ENCODE measurements at places on chromosomes 7 and 10.

DNA sequence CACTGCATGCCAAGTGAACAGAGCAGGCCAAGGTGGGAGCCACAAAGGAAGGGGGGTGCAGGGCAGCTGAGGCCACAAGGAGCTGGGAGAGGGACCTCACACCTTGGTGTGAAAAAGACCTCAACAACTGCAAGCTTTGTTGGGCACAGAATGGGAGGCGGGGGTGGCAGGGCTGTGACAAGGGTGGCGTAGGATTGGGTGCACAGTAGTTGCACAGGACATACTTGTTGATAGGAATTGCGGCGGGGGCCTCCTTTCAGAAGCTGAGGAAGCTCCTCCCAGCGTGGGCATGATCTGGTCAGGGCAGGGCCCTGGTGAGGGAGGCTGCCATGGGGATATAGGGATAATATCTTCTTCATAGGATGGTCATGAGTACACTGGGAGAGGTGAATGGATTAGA is 25.8 kb downstream of the POLL start:
- no peak for DNase-seq

- DNase-seq = no peak
These were observed 120.4 kb downstream of the EBF3 start for GRCh38 chr10:129843702-129844101.

DNA sequence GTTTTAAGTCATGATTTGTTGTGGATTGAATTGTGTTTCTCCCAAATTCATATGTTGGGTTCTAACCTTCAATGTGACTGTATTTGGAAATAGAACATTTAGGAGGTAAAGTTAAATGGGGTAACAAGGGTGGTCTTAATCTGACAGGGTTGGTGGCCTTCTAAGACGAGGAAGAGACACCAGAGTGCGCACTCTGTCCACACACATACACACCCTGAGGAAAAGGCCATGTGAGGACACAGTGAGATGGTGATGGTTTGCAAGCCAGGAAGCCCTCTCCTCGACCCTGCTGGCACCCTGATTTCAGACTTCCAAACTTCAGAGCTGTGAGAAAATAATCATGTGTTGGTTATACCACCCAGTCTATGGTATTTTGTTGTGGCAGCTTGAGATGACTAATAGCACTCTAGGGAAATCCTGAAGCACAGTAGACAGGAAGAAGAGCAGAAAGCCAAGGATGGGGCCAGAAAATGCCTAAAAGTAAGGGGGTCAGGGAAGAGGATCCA is 28.0 kb upstream of the SEM1 start:
- DNase-seq = no peak

- DNase-seq = no peak
These were observed 97.9 kb upstream of the FZD8 start for GRCh38 chr10:35739998-35740397.

DNA sequence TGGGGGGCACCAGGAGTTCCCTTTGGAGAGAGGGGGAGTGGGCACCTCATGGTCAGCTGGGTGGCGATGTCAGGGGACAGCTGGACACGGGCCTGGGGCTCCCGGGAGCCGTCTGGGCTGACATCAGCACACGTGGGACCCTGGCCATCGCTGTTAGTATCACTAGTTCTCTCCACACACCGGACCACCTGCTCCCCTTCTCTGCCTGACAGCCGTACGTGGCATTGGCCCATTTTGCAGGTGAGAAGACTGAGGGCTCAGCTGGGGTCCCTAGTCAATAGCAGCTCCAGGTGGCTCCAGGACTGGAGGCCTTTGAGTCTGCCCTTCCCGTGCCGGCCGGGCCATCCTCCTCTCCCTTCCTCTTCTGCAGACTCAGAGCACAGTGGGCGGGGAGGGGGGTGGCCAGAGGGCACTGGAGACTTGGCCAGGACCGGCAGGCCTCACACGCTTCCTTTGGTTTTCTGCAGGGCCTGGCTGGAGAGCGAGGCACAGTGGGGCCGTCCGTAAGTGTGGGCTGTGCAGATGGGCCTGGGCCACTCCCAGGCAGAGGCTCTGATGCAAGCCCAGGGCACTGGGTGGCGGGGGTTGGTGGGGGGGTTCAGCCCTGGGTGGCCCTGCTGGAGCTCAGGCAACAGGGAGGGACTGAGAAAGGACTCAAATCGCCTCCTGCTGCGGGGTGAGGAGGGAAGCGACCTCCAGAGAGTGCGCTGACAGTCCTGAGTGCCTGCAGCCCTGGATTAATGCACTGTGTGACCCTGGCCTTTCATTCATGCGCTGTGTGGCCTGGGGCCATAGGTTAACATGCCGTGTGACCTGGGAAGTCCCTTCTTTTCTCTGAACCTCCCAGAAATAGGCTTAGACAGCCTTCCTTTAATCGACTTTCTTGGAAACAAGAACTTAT is 78.2 kb downstream of the MYL10 start:
- no peak for DNase-seq

- DNase-seq = no peak
These were observed 73.2 kb upstream of the EN2 start for GRCh38 chr7:155384751-155385150.

DNA sequence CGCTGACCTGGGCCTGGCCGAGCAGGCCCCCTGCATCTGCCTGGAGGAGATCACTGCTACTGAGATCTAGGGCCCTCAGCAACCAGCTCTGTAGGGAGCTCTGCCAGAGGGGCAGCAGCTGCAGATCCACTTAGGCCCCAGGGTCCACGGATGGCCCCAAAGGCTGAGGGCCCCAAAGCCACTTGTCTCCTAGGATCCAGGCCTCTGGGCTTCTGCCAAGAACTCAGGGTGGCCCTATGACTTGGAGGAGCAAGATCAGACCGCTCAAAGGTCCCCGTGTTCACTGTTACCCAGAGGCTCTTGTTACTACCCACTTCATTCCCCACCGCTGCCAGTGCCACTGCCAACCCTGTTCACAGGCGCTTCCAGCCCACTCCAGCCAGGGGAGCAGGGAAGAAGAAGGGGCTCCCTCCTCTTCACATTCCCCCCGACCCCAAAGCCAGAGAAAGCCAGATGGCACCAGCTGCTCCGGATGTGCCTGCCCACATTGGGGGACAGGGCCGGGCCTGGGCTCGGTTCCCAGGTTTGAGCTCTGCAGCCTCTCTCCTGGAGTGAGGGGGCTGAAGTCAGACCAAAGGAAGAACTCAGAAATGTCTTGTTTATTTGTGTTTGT is 7.6 kb downstream of the LZTS2 start:
- DNase-seq = no peak

DNA sequence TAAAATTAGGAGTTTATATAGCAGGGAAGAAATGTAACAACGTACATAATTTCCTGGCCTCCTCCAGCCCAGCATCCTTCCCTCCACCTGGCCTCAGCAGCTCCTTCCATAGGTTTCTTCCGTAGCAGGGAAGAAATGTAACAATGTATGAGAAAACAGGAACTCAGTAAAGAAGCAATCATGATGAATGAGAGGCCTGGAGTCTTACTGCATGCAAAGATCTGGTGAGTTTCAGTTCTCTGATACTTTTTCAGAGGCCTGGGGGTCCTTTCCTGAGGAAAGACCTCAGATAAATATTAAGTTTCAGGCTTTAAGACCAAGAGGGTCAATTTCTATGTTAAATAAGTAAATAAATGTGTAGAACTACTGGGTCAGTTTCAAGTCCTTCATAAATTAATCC is 155.7 kb upstream of the C7orf33 start:
- DNase-seq = no peak

- no peak for DNase-seq
These were observed 45.2 kb downstream of the KIAA1217 start for GRCh38 chr10:24254180-24254579.

- DNase-seq = no peak
These were observed 60.2 kb upstream of the NRBF2 start for GRCh38 chr10:63072951-63073350.

- DNase-seq = no peak
These were observed 289.6 kb downstream of the PPP1R3A start for GRCh38 chr7:113628948-113629847.

GRCh38 chr7:2553831-2554581 is 1.3 kb downstream of the BRAT1 start:
- DNase-seq = no peak

DNA sequence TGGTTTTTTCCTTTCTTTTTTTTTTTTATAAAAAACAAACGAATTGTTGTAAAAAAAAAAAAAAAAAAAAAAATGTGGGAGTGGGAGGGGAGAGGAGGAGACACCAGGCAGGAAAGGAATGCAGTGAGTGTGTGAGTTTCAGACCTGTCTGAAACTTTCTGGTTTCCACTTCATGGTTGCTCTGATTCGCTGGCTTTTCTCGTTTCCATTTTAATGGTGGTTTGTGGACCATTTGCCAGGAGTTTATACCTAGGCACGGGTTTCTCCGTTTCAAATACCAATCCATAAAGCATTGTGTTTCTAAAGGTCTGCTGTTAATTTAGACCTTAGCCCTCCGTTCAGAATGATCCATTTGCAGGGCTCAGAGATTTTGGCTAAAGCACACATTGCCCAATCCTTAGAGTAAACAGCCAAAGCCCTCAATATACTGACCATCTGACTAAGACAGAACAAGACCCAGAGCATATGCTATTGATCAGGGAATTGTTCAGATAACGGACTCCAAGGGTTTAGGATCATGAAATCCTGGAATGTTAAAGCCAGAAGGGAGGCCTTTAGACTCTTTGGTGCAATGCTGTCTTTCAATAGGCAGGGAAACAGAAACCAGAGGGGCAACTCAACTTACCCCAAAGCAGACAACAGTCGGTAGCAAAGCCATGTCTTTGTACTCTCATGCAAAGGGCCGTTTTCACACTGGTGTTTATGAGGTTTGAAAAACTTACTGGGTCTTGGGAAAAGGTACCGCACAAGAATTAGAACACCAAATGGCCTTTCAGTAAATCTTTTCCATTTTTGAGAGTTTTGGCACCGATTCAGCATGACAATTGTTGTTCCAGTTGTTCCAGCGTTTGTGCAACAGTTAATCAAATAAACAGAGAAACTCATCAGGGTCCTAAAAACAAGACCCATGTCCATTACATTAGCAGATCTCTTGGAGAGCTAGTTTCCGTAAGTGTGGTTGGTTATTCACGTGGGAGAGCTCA is 94.3 kb upstream of the AGBL3 start:
- DNase-seq = no peak

DNA sequence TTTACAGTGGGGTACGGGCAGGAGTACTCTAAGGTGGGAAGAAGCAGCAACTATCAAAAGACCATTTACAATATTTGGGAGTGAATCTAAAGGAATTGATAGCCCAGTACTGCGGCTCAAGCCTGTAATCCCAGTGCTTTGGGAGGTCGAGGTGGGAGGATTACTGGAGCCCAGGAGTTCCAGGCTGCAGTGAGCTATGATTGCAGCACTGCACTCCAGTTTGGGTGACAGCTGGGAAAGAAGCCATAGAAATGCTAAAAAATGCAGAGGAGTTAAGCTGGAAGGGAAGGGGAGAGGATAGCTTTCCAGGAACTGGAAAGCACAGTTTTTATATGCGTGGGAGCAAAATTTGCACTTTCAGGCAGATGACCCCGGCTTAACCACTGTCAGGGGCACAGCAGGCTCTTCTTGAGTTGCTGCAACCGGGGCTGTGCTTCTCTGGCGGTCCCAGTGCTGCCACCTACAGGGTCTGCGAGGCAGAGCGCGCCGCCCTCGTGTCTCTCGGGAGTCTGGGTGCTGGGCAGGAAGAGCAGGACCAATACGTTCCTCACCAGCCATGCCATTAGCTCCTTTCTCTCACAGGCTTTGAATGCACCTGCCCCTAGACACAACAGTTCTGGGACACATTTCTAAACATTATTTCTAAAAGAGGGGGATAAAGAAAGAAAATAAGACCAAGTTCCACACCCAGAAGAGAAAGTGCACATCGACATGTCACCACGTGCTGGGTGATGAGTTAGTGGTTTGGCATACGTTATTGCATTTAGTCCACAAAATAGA is 10.1 kb upstream of the BMPER start:
- peak; percentile 83 for DNase-seq

DNA sequence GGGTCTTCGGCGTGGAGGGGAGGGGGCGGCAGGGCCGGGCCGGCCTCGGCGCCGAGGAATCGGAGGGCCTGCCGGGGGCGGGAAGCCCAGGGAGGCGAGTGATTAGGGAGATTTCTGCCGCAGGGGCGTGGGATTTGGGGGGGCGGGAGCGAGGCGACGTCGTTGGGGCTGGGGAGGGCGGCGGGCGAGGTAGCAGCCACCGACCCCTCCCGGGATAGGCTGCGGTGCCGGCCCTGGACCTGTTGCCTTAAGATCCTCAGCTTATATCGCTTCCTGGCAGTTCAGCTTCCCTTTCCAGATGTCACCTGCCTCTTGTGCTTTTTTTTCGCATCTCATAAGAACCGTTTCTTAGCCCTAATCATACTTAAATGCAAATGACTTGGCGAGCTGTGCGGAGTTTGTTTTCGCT is 655 bp downstream of the LMTK2 start:
- peak; percentile 49 for DNase-seq

- no peak for DNase-seq
These were observed 285.6 kb downstream of the HGF start for GRCh38 chr7:81484261-81484660.

- DNase-seq = no peak
These were observed 47.5 kb downstream of the CCDC172 start for GRCh38 chr10:116371737-116372136.

- no peak for DNase-seq
These were observed 105.2 kb downstream of the FAS start for GRCh38 chr10:89095701-89096391.

DNA sequence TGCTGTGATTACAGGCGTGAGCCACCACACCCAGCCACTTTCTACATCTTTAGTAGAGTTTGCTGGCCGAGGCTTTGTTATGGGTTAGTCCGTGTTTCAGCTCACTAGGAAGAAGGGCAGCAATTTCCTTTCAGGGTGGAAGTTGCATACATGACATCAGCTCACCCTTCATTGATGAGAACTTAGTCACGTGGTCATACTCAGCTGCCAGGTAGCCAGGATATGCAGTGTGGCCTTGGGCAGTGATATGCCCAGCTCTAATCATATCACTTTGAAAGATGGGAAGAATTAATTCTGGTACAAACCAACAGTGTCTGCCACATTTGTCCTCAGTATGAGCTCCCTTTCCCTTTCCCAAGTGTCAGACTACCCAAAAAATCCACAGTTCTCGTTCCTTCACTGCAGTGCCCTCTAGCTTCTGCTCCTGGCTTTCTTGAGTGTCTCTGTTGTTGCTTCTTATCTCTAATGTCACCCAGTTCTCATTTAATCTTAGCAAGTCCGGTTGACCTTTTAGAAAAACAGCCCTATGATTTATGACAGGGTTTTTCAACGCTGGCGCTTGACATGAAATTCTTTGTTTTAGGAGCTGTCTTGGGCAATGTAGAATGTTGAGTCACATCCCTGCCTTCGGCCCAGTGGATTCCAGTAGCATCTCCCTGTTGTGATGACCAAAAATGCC is 108.7 kb upstream of the ITGB1 start:
- no peak for DNase-seq

Data from liver (tissue), 10 donors.